Mucosa of gallbladder (tissue), 1 donor: ENCODE measurements at places on chromosomes 13 and 19.
A peak's percentile ranks its signal among the peaks of the same experiment; 100 is the strongest.

- DNase-seq: no peak
Measured at GRCh38 chr13:52739468-52740071, at the start of gene CNMD. Gene CNMD (minus strand): TSS chr13:52739820. CDS start chr13:52739701, 119 bp downstream.

GRCh38 chr13:79528356-79528755 is 47.4 kb downstream of the NDFIP2 start:
- no peak for DNase-seq

DNA sequence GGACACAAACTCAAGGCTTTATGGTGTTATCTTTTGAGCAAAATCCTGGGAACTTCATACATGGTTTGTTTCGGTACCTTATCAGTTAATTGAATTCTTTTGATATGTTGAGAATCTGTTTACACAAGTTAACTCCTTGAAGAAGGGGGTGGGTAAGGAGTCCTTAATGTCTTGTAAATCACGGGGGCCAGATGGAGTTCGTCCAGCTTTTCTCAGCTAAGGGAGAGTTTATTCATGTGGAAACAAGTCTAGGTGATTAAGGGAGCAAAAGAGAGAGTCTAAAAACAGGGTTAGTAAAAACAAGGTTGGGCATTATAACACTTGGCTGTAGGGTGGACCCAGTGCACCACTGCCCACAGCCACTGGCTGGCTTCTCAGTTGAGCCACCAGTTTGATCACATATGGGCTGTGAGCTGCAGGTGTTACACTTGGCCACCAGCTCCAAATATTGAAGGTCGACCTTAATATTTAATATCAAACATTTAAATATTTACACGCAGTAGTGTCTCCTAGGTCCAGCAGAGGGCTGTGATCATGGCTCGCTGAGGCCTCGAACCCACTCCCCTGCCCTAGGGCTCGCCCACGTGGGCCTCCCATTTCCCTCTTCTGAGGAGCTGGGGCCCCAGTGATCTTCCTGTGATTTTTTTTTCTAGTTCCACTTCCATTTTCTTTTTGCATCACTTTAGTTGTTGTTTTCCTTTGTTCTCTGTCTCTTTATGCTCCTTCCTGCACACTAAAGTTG is 21.0 kb upstream of the ZNF43 start:
- DNase-seq: no peak

- DNase-seq: peak; percentile 82
Measured at GRCh38 chr19:45294291-45295029, 28.2 kb downstream of the CKM start.

DNA sequence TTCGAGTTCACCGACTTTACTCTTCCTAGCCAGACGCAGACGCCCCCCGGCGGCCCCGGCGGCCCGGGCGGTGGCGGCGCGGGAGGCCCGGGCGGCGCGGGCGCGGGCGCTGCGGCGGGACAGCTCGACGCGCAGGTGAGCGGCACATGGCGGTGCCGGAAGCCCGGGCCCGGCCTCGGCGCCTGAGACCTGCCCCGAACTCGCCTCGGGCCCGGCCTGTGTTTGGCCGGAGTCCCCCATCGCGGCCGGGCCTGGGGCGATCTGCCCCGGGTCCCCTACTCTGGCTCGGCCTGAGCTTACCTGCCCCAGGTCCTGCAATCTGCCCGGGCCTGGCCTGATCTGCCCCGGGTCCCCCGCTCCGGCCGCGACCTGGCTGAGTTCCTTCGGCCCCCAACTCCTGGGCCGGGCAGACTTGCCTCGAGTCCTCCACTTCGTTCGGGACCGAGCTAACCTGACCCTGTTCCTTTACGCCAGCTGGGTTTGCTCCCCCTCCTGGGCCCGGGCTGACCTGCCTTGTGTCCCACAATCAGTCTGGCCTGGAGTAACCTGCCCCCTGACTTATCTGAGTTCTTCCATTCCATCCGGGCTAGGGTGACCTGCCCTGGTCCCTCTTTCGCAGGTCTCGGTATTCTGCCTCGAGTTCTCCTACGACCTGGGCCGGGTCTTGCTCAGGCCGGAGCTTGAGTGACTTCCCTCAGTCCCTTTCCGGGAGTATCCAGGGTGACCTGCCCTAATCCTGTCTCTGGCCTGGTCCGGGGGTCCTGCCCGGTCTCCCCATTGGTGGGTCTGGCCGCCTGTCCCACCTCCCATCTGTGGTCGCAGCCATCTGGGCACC is 764 bp downstream of the UPF1 start:
- DNase-seq: no peak
